ENCODE measurements at places on chromosomes 7 and 10. TPM values are rescaled to one million over a fixed set of nuclear protein-coding genes. Genes with fewer than 3 reads are reported as not detected.

GRCh38 chr7:90715067-90715466 lies 118.9 kb downstream of the CDK14 start:
- no peak for ATAC-seq

Gene CTAGE8
- total RNA-seq = 0.61 TPM

Gene TBX20
- total RNA-seq = 0.30 TPM

Gene ZNF438
- total RNA-seq = 6.2 TPM

Gene EEPD1
- total RNA-seq = 5.1 TPM
